Trophoblast cell (in vitro differentiated cells and primary cell): ENCODE measurements at places on chromosomes 7 and 10.
A peak's percentile ranks its signal among the peaks of the same experiment; 100 is the strongest.

DNA sequence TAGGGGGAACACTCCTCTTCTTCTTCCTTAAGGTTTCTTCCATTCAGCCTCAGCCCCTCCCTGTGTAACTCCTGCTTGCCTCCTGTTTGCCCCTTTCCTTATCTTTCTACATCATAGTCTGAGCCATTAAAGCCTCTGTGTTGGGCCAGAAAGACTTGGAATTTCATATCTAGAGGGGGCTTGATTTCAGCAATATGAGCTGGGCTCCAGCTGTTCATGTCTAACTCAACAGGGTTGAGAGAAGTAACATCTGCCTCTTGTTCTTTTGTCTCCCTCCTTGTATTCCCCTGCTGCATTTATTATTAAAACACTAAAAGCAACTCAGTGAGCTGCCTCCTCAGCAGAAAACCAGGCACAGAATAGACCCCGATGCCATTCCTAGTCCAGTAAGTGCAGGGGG lies 17.6 kb downstream of the SEC24C start:
- no peak for DNase-seq

- no peak for DNase-seq
Measured at GRCh38 chr7:8111282-8111960, 142.8 kb downstream of the GLCCI1 start.

- DNase-seq, result peak; percentile 75
Measured at GRCh38 chr7:39465055-39465929, 100.9 kb upstream of the YAE1 start.

GRCh38 chr10:89975071-89975470 lies 273.7 kb downstream of the KIF20B start:
- DNase-seq, result no peak

- DNase-seq, result no peak
Measured at GRCh38 chr10:3723766-3724165, 61.2 kb downstream of the KLF6 start.

GRCh38 chr7:94444813-94445212 lies 50.1 kb downstream of the COL1A2 start:
- DNase-seq, result no peak

DNA sequence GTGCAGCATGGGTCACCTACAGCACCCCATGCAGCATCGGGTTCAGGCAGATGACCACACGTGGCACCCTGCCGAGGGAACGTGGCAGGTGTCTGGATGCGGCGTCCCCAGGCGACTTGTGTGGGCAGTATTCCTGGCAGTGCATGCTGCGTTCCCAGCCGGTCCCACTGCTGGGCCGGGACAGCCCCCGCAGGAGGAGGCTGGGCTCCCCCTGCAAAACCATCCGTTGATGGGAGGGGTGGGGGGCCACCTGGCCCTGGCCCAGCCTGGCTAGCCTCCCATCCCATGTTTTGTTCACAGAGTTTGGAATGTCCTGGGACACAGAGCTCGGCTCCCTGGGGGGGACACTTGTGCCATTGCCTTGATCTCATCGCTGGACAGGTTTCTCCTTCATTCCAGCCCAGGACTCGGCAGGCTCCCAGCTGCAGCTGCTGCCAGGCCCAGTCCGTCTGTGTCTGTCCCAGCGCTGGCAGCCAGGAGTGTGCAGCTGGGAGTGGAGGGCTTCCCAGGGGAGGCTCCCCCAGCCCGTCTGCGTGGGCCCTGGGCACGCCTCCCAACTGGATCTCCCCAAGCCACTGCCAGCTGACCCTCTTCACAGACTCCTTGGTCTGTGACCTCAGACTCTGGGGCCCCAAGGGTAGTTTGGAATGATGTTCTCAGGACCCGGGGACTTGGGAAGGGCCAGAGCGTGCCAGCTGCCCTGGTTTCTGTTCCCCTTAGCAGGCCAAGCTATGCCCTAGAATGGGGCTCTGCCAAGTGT lies 32.6 kb downstream of the TMEM270 start:
- no peak for DNase-seq

- DNase-seq, result no peak
Measured at GRCh38 chr7:69878015-69878414, 279.7 kb downstream of the AUTS2 start.

- peak; percentile 72 for DNase-seq
Measured at GRCh38 chr7:66413379-66414114, 208.4 kb downstream of the TPST1 start.

GRCh38 chr10:99450624-99451498 lies 20.4 kb upstream of the GOT1 start:
- peak; percentile 41 for DNase-seq

DNA sequence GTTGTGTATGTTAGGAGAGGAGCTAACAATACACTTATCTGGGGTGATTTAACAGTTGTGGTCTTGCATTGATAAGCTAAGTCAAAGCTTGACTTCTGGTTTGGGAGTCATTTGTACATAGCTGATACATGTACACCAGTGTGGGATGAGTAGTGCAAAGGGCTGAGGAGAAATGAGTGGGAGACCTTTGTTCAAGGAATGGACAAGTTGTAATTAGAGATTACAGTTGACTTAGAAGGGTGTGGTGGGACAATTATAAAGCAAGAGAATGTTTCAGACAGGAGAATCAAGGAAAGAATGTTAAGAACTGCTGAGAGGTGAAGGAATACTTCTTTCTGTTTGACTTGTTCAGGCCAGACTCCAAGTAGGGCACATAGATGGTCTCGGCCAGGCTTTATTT lies 209.7 kb upstream of the STEAP4 start:
- no peak for DNase-seq

DNA sequence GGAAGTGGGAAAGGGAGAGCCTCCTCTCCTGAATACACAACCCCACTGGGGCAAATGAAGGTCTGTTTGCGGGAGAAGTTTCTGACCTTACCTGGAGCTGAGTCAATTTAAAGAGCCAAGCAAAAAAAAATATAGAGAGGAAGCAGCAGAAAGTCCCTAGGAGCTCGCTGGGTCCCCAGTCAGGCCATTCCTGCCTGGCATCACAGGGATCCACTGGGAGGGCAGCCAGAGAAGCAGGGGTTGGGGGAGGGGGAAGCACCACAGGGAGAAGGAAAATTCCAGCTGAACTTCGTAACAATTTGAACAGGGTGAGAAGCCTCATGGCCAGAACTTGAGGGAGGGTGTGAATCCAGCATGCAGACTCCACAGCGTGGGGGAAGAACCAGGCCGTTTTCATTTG lies 298.7 kb downstream of the LRRTM3 start:
- no peak for DNase-seq

DNA sequence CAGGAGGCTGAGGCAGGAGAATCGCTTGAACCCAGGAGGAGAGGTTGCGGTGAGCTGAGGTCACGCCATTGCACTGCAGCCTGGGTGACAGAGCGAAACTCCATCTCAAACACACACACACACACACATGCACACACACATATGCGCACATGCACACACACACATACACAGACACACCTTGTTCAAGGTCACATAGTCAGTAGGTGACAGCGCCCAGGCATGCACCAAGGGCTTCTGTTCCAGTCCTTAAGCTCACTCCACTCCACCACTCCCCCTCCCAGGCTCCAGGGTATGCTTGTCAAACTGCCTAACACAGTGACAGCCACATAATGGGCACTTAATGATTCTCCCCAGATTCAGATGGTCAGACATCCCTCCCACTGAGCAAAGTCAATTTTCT lies 37.0 kb downstream of the KCNMA1 start:
- DNase-seq, result no peak

DNA sequence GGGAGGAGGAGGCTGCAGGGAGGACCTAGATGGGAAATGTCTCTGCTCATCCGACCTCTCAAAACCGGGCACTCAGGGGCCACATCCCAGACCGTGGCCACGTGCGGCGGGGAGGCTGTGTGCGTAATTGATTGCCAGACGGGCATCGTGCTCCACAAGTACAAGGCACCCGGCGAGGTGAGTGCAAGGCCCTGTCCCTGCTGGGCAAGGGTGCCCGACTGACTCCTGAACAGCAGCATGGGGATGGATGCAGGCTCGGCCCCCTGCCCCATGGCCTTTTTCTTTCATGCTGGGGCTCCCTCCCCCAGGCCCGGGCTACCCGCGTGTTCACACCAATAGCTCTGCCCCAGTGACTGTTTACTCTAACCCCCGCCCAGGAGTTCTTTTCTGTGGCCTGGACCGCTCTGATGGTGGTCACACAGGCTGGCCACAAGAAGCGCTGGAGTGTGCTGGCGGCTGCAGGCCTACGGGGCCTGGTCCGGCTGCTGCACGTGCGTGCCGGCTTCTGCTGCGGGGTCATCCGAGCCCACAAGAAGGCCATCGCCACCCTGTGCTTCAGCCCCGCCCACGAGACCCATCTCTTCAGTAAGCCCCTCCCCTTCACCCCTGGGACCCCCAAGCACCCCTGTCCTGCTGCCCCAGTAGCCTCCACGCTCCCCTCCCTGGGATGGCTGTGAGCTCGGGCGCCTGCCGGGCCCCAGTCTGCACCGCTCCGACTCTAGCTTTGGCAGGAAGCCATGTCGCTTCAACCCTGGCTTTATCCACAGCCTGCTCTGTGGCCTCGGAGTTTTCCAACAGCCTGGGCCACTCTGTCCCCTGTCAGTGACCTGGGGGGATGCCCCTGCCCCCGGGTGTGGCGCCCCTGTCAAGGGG lies 3.9 kb downstream of the LRWD1 start:
- no peak for DNase-seq
